RPMI7951 (cell line): ENCODE measurements at places on chromosomes 1 and 21. TPM values are rescaled to one million over a fixed set of nuclear protein-coding genes. Genes with fewer than 3 reads are reported as not detected.

GRCh38 chr1:55204997-55205396 lies 10.2 kb downstream of the USP24 start:
- peak; percentile 21 for DNase-seq

DNA sequence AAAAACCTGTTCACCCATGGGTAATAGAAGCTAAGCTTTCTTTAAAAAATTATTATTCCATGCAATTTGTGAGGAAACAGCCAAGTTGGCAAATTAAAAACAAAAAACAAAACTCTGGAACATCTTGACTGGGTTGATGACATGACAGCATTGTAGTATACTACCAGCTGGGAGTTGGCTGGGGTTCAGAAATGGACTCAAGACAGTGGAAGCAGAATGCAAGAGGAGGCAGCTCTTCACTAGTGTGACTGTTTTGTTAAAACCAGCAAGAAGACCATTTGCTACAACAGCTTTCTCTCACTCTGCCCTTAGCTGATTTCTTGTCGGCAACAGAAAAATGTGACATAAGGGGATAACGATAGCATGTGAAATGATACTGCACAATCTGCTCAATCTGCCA lies 1298.9 kb upstream of the ADGRL4 start:
- DNase-seq, result no peak

DNA sequence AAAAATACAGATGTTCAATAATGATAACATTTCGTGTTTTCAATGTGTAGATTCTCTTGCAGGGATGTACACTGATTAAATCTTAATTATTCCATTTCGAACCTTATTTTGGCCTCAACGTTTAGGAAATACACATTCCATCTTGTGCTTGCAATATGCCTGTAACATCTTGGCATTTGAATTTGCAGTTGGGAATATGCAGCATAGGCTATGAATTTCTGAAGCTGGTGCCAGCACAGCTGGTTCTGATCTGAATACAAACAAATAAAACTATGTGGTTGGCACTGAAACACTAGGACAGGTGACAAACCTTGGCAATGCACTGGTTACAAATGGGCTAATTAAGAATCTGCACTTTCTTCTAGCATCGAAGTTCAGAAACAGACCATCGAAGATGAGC lies 108.4 kb downstream of the ERG start:
- no peak for DNase-seq

- no peak for DNase-seq
These were observed 15.0 kb upstream of the RGS4 start for GRCh38 chr1:163054181-163054591.

GRCh38 chr1:33175865-33176264 lies 6.0 kb downstream of the TRIM62 start:
- no peak for DNase-seq

CYP4A11 gene
- not detected in 2 replicates for total RNA-seq

FCRL2 gene
- total RNA-seq, result not detected in 2 replicates

FCMR gene
- 0.68 and 1.7 TPM in 2 replicates for total RNA-seq

HUNK gene
- 0.20 and 0.48 TPM in 2 replicates for total RNA-seq
